ENCODE measurements at places on chromosomes 4 and X.

DNA sequence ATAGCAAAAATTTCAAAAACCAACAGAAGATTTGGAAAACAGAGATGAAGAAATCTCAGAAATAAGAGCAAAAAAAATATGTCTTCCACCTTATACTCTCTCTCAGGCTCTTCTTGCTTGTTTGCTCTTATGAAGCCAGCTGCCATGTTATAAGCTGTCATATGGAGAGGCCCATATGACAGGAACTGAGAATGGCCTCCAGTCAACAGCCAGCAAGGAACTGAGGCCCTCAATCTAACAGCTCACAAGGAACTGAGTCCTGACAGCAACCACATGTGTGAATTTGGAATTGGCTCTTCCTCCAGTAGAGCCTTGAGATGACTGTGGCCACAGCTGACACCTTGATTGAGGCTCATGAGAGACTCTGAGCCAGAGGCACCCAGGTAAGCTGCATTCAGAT is 51.3 kb upstream of the MAOA start:
- DNase-seq: no peak

DNA sequence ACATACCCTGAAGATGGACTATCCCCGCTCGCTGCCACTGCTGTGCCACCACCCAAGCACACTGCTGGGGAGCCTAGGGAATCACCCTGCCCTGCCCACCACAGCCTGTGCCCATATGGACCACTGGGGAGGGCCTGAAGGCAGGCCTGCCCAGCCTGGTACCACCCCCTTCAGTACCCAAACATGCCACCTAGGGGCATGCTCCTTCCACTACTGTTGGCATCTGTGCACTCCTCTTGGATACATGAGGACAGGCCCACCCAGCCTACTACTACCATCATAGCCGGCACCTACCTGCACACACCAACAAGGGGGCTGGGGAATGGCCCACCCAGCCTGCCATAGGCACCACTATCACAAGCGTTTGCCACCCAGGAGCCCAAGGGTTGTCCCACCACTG is 30.1 kb upstream of the PRDX4 start:
- DNase-seq: no peak

- no peak for DNase-seq
Observed at GRCh38 chr4:67891645-67892044, 7.8 kb upstream of the TMPRSS11D start.

GRCh38 chrX:1388651-1389050 is 3.3 kb downstream of the SLC25A6 start:
- no peak for DNase-seq

DNA sequence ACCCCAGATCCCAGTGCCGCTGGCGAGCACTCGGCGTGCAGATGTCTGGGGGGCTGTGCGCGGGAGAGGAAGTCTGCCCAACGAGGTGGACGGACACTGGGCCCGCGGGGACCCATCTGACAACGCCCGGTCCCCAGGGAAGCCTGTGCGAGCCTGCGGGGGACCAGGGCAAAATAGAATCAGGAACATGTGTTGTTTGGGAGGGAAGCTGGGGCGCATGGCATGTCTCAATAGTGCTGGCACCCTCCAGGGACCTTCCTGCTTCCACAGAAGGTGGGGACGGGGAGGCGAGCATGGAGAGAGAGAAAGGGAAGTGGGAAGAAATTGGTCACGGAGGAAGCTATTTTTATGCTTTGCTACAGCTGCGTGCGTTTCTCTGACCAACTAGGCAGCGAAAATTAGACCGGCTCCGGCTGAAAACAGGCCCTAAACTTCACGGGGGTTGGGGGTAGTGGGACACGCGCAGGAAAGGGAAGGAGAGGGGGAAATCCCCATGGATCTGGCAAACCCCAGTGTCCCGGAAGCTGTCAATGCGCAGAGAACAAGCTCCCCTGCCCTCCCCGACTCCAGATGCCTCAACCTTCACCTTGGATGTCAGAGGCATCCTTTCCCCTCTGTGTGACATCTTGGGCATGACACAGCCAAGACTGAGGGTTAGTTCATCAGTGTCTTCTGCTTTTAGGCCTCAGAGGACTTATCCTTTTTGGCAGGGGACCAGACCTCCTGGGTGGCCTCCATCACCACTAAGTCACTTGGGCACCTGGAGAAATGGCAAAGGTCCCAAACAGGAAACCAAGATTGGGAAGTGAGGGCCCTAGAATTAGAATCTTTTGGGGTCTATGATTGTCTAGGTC is 169.8 kb upstream of the BCOR start:
- no peak for DNase-seq

DNA sequence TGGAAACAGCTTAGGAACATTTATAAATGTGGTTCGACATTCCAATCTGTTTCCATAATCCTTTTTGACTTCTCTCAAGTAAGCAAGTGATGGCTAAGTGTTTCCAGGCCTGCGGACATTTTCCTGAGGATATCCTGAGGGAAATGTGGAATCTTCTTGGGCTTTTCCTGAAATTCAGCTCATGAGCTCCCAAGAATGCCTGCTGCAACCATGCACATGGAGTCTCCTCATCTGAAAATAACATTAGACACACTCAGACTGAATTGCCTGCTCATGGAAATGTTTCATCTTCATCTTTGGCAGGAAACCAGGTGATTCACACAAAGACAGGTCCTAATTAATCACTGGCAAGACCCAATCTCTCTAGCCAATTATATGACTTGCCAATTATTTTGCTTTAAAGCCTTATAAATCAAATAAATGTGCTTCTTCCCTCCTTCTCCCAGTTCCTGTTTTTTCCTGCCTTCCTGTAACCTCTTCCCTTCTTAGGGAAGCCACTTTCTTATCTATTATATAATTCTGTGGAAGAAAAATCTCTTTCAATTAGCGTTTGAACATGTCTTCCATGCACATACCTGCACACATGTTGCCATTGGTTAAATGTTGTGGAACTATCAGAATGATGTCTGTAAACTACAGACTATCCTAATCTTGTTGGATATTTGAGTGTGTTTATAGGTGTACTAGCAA is 104.6 kb upstream of the MXRA5 start:
- no peak for DNase-seq

DNA sequence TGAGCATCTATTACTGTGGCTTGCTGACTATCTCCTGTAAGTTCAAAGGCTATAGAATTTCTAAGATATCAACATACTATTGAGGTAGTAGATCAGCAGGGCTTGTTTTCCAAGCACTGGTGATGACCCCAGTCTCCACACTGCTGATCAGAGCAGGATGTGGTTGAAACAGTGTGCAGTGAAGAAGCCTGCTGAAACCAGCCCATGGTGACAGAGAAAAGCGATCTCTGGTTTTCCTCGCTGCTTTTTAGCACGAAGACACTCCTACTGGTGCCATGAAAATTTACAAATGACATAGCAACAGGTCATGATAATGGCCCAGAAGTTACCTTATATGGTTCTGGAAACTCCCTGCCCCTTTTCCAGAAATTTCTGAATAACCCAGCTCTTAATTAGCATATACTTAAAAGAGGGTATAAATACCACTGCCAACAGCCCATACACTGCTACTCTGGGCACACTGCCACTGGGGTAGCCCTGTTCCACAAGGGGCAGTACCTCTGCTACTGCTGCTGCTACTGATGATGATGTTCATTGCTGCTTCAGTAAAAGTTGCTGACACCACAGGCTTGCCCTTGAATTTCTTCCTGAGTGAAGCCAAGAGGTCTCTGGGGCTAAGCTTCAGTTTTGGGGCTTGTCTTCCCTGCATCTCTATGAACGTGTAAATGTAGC is 1689.5 kb upstream of the PCDH10 start:
- no peak for DNase-seq

DNA sequence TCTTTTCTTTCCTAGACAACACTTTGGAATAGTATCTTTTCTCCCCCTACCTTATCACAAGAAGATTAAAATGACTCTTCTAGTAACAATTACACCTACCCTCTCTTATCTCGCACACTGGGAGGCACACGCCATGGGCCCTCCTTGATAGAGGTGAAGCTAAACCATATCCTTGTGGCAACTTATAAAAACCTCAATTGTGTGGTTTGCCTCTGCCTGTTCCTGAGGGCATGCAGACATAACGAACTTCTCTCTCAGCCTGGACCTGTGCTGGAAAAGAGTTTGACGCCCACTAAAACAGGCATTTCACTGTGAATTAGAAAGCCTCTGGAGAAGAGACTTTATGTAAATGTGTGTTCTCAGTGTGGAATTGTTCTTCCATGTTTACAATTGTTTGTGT is 141.2 kb downstream of the NDST3 start:
- no peak for DNase-seq

DNA sequence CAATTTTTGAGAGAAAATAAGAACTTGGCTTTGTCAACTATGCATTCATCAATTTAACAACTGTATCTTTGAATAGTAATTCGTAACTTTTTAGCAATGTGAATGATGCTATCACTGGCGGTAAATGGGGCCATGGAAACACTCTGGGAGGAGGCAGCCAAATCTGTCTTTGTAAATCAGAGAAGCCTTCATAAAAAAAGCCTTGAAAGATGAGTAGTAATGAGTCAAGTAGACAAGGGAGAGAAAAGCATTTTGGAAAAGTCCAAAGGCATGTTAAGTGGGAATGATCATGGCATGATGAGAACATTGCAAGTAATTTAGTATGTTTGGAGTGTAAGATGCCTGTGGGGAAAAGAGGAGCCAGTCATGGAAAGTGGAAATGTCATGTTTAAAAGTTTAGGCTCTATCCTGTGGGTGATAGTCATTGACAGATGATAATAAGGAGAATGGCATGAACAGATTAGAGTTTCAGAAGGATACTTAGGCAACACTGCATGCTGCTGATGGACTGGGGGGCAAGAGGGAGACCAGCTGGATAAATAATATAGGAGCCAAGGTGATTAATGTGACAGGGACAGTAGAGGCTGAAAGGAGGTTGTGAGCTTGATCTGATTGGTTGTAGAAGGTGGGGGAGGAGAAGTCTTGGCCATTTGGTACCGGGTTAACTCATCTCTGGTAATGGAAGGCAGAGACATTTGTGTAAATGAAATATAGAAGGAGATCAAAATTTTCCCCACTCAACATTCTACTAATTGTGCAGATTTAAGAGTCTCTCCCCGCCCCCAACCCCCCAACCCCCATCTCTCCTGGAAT is 16.3 kb downstream of the SPRY1 start:
- DNase-seq: no peak

DNA sequence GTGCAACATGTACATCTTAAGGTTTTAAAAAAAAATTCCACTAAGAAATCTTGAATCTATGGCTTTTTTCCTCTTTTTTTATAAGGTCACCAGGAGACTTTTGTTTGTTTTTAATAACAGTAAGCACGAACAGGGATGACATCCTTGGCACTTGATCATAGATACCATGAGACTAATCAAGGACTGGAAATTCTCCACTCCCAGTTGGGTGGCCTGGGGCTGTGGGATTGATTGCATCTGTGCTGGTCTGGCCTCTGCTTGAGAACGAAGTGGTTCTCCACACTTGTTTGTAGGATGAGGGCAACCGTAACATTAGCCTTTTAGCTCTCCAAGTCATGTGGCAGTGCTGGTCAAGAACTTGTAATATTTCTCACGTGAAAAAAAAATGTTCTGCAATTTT is 35.4 kb downstream of the SNX25 start:
- DNase-seq: no peak

DNA sequence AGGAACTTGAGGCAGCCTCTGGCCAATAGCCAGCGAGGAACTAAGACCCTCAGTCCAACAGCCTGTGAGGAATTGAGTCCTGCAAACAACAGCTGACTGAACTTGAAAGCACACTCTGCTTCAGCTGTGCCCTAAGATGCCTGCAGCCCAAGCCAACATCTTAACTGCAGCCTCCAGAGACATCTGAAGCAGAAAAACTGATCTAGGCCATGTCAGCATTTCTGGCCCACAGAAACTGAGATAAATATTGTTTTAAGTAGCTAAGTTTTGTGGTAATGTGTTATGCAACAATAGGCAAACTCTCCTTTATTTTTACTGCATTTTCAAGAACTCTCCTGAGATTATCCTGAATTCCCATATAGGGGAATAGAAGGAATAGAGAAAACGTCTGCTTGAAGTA is 24.4 kb upstream of the PIGA start:
- no peak for DNase-seq

DNA sequence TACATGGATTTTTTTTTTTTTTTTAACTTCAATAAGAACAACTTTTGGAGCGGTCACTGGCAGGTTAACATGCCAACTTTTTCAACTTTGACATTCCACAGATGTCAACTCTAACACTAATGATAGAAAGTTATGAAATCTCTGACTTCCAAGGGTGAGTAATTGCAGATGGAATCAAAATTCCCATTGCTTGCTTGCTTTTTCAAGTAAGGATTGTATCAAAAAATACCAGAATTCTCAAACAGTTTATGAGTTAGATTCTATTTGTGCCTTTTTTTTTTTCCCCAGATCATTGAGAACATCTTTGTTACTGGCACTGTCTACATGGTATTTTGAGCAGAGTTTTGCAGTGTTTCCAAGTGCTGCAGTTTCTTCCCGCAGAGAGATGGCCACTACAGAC is 50.3 kb upstream of the OTUD4 start:
- DNase-seq: no peak

- DNase-seq: no peak
Observed at GRCh38 chrX:29388509-29388908, 801.3 kb downstream of the IL1RAPL1 start.

DNA sequence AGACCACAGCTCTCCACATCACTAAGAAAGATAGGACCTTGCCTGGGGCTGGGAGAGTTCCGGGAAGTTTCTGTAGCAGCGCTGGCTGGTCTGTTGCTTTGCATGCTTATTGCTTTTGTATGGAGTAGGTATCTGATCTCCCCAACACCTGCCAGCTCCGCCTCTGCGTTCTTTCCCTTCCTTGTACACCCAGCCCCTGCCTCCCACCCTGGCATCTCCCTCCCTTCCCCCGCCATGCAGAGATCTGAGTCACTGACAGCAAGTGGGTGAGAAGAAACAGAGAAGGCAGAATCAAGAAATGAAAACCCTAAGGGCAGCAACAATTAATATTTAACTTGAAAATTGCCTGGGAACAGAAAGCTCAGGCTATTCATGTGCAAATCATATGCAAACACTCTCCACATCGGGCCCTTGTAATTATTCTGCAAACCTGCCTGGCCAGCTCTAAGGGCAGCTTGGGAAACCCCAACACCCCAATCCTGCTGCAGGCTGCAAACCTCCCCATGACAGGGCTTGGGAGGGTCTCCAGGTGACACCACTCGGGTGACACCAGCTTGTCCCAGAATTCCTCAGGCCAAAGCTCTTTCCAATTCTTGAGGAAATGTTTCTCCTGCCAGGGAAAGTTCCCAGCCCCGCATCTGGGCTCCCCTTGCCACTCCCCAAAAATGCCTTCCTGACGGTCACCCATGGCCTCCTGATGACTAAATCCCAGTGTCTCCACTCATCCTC is 257.2 kb downstream of the FBXW7 start:
- no peak for DNase-seq

DNA sequence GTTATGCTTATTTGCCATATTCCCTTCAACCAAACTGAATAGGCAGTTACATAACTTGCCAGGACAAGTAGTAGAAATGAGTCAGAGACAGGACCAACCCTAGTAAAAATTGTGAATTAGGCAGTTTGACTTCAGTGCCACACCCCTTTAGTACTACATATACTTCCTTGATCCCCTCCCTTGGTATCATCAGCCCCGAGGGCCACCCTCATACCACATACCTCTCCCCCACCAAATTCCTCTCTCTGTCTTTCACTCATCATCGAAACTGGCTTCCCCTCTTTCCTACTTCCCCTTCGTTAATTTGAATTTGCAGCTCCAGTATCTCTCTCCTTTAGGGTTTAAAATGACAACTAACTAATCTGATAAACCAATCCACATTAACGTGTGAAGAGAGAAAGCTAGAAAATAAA is 7.9 kb upstream of the PTPN13 start:
- DNase-seq: no peak

Data from NCI-H1105 treated with DMSO at 0.1 percent for 48 hours (cell line).